ENCODE measurements at places on chromosomes 7 and 10.

DNA sequence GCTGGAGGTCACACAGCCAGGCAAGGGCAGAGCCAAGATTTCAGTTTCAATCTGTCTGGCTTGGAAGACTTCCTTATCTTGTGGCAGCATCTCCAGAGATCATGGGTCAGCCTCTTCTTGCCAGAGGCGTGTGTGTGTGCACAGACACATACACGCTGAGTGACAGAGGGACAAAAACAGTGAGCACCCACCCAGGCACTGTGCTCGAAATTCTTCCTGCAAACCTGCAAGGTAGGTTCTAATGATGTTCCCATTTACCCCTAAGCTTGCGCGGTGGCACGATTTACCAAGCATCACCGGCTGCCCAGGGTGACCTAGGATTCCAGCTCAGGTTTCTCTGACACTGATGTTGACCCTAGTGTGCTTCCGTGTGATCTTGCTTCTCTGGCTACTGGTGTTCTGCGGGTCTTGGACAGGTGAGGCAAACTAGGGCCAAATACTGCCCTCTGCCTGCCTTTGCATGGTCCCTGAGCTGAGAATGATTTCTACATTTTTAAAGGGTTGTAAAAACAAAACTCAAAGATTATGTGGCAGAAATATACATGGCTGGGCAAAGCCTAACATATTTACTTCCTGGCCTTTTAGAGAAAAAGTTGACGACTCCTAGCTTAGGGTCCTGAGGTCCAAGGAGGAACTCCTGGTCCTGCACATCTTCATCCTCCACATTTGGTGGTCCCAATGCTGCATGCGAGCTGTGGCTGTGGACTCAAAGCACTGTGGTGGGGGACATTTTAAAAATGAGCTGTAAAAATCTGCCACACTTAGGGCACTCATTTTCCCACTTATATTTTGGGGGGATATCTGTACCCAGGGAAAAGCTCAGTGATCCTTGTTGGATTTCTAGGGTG lies 268.5 kb downstream of the RPS24 start:
- peak; percentile 14 for DNase-seq

- DNase-seq, result no peak
Observed at GRCh38 chr7:2603044-2603965, 28.5 kb upstream of the TTYH3 start.

GRCh38 chr10:127928021-127928806 lies 21.3 kb downstream of the PTPRE start:
- no peak for DNase-seq

- no peak for DNase-seq
Observed at GRCh38 chr7:101588131-101588935, 40.8 kb downstream of the MYL10 start.

- no peak for DNase-seq
Observed at GRCh38 chr7:133445617-133446016, 192.7 kb downstream of the EXOC4 start.

DNA sequence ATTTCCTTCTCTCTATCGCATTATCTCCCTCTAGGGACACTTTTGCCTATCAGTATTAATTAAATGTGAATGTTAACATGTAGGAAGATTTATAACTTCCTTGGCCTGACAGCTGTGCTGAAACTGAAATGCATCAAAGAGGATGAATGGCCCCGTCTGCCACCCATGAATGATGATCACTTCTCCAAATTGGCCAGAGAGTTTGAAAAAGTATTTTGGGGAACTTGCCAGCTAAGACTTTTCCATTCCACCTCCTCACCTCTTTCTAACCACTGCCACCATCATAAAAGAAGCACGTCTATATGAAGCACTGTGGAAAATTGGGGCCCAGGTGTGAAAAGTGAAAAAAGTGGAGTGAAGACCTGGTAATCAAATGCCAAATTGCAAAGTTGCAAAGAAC lies 25.4 kb upstream of the ST8SIA6 start:
- no peak for DNase-seq

DNA sequence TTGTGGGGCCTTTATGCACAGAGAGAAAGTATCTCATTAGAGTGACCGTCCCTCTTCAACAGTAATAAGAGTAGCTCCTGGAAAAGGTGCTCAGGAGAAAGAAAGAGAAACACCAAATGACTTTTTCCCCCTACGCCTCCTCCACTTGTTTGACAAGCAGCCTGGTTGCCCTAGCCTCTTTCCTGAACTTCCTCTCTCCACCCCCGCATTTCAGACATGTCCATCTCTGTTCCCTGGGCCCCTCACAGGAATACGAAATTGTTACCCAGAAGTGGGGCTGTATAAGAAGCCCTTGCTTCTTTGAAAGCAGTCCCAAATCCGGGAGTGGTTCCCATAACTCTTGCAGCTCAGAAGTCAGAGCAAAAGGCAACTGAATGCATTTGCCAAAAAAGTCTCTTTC lies 119.6 kb upstream of the ADO start:
- no peak for DNase-seq

Data from NCI-H1694 treated with DMSO at 0.1 percent for 48 hours (cell line).